ENCODE measurements at places on chromosomes 2 and 18.

- peaks cover 15% of the 10 kb centered on the region for H3K4me1 ChIP-seq
- no peaks in the 10 kb centered on the region for H3K27me3 ChIP-seq
- no peak for DNase-seq
- H3K4me3 ChIP-seq, result peak overlapping the region; percentile 83
- H3K36me3 ChIP-seq, result peaks cover 20% of the 10 kb centered on the region
Observed at GRCh38 chr2:219205981-219206327, 628 bp upstream of the ZFAND2B start.

- H3K4me1 ChIP-seq, result no peaks in the 10 kb centered on the region
- peak; percentile 45 for DNase-seq
- no peak overlapping the region for H3K27ac ChIP-seq
- H3K36me3 ChIP-seq, result peaks cover 4% of the 10 kb centered on the region
Observed at GRCh38 chr2:149561309-149561926, 26.2 kb downstream of the MMADHC start.

DNA sequence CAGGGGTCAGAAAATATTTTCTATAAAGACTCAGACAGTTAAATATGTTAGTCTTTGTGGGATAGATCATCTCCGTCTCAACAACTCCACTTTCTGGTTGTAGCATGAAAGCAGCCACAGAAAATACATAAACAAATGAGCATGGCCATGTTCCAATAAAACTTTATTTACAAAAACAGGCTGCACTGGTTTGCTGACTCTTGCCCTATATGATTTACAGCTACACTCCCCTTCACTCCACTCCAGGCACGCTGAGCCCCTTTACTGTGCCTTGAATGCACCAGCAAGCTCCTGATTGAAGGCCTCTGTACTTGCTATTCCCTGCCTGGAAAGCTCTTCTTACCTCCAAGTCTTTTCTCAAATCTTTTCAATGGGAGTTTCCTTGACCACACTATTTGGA lies 5.8 kb upstream of the STAMBP start:
- peaks cover 4% of the 10 kb centered on the region for H3K4me1 ChIP-seq
- H3K4me3 ChIP-seq, result no peak overlapping the region

GRCh38 chr2:12725233-12726187 lies 8.8 kb downstream of the TRIB2 start:
- H3K4me1 ChIP-seq, result peaks cover 74% of the 10 kb centered on the region
- no peak for DNase-seq
- H3K4me3 ChIP-seq, result no peak overlapping the region
- peak overlapping the region; percentile 44 for H3K27ac ChIP-seq
- H3K36me3 ChIP-seq, result peaks cover 38% of the 10 kb centered on the region
- no peaks in the 10 kb centered on the region for H3K27me3 ChIP-seq

DNA sequence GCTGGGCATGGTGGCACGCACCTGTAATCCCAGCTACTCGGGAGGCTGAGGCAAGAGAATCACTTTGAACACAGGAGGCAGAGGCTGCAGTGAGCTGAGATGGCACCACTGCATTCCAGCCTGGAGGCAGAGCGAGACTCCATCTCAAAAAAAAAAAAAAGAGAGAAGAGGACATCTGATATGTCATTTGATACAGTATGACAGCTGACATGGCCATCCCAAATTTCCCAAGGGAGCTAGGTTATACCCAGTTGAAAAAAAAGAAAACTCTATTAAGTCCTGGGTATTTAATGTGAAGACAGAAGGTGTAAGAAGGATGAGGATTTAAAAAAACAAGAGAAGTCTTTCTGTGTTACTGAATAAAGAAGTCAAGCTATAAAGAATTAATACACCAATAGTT lies 23.3 kb downstream of the CLASP1 start:
- peaks cover 11% of the 10 kb centered on the region for H3K4me1 ChIP-seq
- DNase-seq, result no peak
- no peaks in the 10 kb centered on the region for H3K27me3 ChIP-seq
- H3K36me3 ChIP-seq, result peaks cover 10% of the 10 kb centered on the region
- H3K27ac ChIP-seq, result no peak overlapping the region

GRCh38 chr2:85854897-85855296 lies 33.9 kb downstream of the ST3GAL5 start:
- H3K4me1 ChIP-seq, result peaks cover 58% of the 10 kb centered on the region
- DNase-seq, result no peak
- peak overlapping the region; percentile 98 for H3K27ac ChIP-seq
- H3K4me3 ChIP-seq, result peak overlapping the region; percentile 75

DNA sequence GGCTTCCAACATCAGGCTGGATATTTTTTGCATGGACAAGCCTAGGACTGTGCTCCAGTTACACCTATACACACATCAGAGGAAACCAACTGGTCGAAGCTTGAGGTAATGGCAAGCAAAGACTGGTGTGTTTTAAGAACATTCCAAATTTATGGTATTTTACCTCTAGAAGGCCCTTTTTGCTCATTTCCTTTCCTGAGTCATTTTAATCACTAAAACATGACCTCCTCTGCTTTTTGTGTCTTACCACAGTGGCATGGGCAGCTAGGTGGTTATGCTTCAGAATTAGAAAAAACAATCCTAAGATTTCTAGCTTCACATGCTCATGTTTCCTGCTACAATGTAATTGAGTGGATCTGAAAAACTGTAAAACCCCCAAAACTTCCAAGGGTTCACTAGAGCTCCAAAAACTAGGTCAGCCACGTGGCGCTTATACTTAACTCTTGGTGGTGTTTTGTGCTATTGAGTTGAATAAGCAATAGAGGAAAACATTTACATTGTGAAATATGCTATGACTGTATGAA lies 30.6 kb upstream of the CHRNA1 start:
- no peak overlapping the region for H3K4me3 ChIP-seq
- no peaks in the 10 kb centered on the region for H3K27me3 ChIP-seq
- no peaks in the 10 kb centered on the region for H3K36me3 ChIP-seq
- no peaks in the 10 kb centered on the region for H3K4me1 ChIP-seq
- H3K27ac ChIP-seq, result no peak overlapping the region
- no peak for DNase-seq

DNA sequence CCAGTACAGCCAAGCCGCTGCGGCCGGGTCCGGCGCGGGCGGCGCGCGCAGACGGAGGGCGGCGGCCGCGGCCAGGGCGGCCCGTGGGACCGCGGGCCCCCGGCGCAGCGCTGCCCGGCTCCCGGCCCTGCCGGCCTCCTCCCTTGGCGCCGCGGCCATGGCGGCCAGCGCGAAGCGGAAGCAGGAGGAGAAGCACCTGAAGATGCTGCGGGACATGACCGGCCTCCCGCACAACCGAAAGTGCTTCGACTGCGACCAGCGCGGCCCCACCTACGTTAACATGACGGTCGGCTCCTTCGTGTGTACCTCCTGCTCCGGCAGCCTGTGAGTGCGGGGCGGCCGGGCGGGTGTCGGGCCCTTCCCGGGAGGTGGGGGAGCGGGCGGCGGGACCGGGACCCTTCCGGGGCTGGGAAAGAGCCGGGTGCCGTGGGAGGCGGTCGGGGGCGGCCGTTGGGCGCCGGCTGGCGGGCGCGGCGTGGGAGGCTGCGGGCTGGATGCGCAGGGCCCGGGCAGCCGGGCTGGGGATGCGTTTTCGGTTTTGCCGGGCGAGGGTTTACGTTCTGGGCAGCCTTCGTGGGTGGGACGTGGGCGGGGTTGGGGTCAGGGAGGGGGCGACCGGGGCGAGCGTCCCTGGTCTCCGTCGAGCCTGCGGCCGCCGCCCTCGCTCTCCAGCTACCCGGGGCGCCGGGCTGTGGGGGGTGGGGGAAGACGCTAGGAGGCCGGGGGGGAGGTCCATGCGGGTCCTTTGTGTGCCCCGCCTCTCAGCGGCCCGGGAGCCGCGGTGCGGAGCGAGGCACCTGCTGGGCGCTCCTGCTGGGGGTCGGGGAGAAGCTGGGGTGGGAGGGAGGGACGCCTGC lies 537 bp downstream of the AGFG1 start:
- peaks cover 8% of the 10 kb centered on the region for H3K36me3 ChIP-seq
- H3K4me1 ChIP-seq, result peaks cover 18% of the 10 kb centered on the region
- H3K27me3 ChIP-seq, result no peaks in the 10 kb centered on the region
- peak; percentile 31 for DNase-seq

- H3K4me1 ChIP-seq, result no peaks in the 10 kb centered on the region
- no peak overlapping the region for H3K27ac ChIP-seq
- DNase-seq, result no peak
- H3K27me3 ChIP-seq, result peaks cover 73% of the 10 kb centered on the region
- H3K36me3 ChIP-seq, result no peaks in the 10 kb centered on the region
Observed at GRCh38 chr2:229673676-229674075, 40.7 kb downstream of the DNER start.

DNA sequence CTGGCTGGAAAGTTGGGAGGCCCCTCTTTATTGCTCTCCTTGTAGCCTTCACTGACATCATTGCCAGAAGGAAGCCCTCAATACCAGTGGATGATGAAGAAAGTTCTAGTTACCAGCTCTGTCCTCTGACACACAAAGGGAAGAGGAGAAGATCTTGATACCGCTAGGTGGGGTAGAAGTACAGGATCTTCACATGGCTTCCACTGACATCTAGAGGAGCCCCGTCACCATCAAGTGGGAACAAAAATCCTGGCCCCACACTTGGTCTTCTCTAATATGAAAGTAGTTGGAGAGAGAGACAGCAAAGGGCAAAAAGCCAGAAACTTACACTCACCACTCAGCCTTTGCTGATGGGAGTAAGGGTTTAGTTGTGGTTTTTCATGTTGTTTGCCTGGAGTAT lies 12.4 kb downstream of the XIRP2 start:
- no peaks in the 10 kb centered on the region for H3K27me3 ChIP-seq
- H3K36me3 ChIP-seq, result no peaks in the 10 kb centered on the region
- no peak for DNase-seq
- no peak overlapping the region for H3K4me3 ChIP-seq
- H3K27ac ChIP-seq, result no peak overlapping the region

DNA sequence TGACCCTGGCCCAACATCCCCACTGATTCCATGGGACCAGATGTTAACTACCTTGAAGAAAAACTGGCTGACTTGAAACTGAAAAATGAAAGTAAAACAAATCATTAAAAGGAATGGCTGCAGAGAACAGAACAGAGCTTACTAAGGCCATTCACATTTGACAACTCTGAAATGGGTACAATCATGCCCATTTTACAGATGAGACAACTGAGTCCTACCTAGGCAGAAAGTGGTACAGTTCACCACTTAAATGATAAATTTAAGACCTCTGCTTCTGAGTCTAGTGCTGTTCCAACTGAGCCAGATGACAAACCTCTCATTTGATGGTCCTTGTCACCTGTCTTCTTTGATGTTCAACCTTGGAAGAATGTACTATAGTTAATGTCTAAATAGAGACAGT lies 65.8 kb downstream of the THNSL2 start:
- H3K27me3 ChIP-seq, result peaks cover 13% of the 10 kb centered on the region
- H3K36me3 ChIP-seq, result peaks cover 6% of the 10 kb centered on the region
- peaks cover 17% of the 10 kb centered on the region for H3K4me1 ChIP-seq
- H3K4me3 ChIP-seq, result no peak overlapping the region
- DNase-seq, result no peak

DNA sequence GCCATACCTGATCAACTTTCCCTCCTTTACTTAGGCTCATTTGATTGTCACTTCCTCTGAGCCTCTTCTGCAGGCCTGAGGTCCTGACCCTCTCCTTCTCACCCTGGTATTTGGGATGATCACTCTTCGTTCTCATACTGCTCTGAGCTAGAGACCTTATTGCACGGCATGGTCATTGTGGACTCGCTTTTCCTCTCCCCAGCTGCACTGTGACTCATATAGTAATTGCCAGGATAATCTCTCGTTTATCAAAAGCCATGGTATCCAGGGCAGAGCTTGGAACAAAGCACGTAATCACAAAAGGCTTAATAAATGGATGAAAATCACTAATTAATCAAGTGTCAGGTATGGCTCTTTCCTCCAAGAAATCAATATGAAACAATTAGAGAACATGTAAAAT lies 40.9 kb upstream of the TRIB2 start:
- H3K27me3 ChIP-seq, result no peaks in the 10 kb centered on the region
- H3K36me3 ChIP-seq, result no peaks in the 10 kb centered on the region
- no peaks in the 10 kb centered on the region for H3K4me1 ChIP-seq
- H3K27ac ChIP-seq, result no peak overlapping the region

DNA sequence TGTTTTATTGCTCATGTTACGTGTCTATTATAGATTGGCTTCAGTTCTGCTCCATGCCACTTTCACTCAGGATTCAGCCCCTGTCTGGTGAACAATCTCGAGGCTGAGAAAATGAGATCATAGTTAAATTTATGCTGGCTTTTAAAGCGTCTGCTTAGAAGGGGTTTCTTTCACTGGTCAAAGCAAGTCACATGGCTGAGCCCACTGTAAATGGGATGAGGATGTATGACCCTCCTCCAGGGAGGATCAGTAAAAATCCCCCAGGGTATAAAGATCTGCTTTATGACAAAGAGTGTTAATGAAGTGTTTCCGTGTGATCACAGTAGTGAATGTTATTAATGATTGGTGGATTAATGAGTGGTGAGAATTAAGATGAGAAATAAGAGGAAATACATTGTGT lies 6.2 kb upstream of the PLCL1 start:
- no peak overlapping the region for H3K27ac ChIP-seq
- H3K36me3 ChIP-seq, result no peaks in the 10 kb centered on the region
- peaks cover 3% of the 10 kb centered on the region for H3K4me1 ChIP-seq
- DNase-seq, result no peak
- H3K27me3 ChIP-seq, result peaks cover 65% of the 10 kb centered on the region

- H3K27ac ChIP-seq, result no peak overlapping the region
- DNase-seq, result no peak
- H3K36me3 ChIP-seq, result no peaks in the 10 kb centered on the region
- H3K4me1 ChIP-seq, result peaks cover 4% of the 10 kb centered on the region
Observed at GRCh38 chr2:236351966-236352525, 87.8 kb upstream of the ASB18 start.

DNA sequence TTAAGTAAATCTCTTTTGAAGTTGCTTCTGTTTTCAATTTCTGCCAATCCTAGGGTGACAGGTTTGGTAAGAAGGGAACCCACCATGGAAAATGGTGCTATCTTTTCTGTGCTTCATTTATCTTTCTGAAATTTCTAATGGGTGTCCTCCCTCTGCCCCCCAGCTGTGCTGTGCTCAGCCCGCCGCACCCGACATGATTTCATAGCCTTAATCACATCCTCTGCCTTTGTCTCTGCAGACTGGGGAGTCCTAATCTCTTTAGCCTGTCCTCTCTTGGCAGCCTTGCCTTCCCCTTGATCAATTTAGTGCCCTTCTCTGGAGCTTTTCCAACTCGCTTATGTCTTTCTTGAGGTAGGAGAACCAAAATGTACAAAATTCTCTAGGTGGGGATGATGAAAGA lies 49.3 kb downstream of the DNMT3A start:
- H3K4me1 ChIP-seq, result peaks cover 35% of the 10 kb centered on the region
- H3K27me3 ChIP-seq, result no peaks in the 10 kb centered on the region
- DNase-seq, result no peak
- H3K27ac ChIP-seq, result peak overlapping the region; percentile 32
- no peak overlapping the region for H3K4me3 ChIP-seq
- no peaks in the 10 kb centered on the region for H3K36me3 ChIP-seq

GRCh38 chr2:72143441-72144273 lies 4.0 kb downstream of the CYP26B1 start:
- peaks cover 50% of the 10 kb centered on the region for H3K27me3 ChIP-seq
- H3K36me3 ChIP-seq, result no peaks in the 10 kb centered on the region
- peak overlapping the region; percentile 27 for H3K4me3 ChIP-seq
- H3K4me1 ChIP-seq, result peaks cover 14% of the 10 kb centered on the region
- peak; percentile 0 for DNase-seq
- H3K27ac ChIP-seq, result no peak overlapping the region

- H3K4me1 ChIP-seq, result peaks cover 7% of the 10 kb centered on the region
- peak overlapping the region; percentile 19 for H3K27ac ChIP-seq
- H3K36me3 ChIP-seq, result peaks cover 68% of the 10 kb centered on the region
- H3K27me3 ChIP-seq, result no peaks in the 10 kb centered on the region
- no peak overlapping the region for H3K4me3 ChIP-seq
Observed at GRCh38 chr2:86768189-86768949, 22.3 kb downstream of the CD8A start.

GRCh38 chr2:69815717-69816116 lies 13.7 kb upstream of the GMCL1 start:
- H3K4me1 ChIP-seq, result no peaks in the 10 kb centered on the region
- DNase-seq, result no peak
- H3K27ac ChIP-seq, result no peak overlapping the region
- H3K27me3 ChIP-seq, result no peaks in the 10 kb centered on the region
- peaks cover 14% of the 10 kb centered on the region for H3K36me3 ChIP-seq
